Activated CD8-positive, alpha-beta memory T cell treated with anti-CD3 and anti-CD28 coated beads for 1 hour (primary cell): ENCODE measurements at places on chromosomes 5 and 9.

DNA sequence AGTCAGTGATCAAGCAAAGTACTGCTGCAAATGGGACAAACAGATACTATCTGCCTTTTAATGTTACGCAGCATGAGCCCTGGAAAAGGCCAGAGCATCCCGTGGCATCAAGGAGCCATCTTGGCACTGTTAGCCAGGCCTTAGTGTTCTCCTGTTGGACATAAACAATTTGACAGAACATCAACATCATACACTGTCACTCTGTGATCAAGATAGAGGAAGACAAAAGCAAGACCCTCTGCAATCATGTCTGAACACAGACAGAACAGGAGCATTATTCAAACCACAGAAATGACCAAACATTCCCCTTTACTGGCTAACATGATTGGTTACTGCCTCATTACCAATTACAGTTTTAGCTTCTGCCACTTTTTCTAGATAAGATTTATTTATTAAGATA, 21.2 kb upstream of the ROPN1L start:
- DNase-seq: no peak

GRCh38 chr5:35887321-35888100, 30.8 kb downstream of the IL7R start:
- DNase-seq: no peak

- no peak for DNase-seq
Measured at GRCh38 chr9:123584202-123585176, 228.5 kb downstream of the CRB2 start.

DNA sequence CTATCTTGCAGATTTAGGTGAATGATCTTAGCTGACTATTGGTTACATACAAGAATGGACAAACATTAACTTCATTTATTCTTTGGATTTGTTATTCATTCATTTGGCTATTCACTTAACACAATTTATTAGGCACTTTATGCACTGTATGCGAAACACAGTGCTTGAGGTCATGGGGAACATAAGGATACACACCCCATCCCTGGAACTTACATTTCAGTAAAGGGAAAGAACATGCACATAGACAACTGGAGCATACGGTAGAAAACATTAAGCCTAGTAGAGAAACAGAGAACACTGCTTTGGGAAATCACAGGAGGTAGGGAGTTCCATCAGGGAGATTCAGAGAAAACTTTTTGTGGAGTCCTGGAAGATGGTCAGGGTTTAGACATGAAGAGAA, 22.2 kb downstream of the LIX1 start:
- DNase-seq: no peak

GRCh38 chr9:79360387-79361347, 211.1 kb upstream of the TLE4 start:
- DNase-seq: no peak

GRCh38 chr5:135251093-135251492, 147.9 kb downstream of the MACROH2A1 start:
- no peak for DNase-seq

DNA sequence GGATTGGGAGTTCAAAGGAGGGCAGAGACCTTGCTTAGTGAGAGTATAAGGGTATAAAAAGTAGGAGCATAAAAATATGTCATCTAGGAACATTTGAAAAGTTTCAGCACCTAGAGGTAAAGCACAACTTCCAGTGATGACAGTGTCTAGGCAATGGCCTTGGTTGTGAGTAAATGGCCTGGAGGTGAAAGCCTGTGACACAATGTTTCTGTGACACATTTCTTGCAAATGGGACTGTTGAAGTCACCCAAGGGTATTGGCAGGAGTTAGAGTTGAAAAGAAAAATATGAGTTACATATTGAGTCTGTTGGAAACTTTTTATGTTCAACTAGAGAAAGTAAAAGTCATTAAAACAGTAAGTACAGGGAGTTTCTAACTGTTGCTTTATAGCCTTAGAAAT, 14.8 kb downstream of the C5orf47 start:
- DNase-seq: no peak

DNA sequence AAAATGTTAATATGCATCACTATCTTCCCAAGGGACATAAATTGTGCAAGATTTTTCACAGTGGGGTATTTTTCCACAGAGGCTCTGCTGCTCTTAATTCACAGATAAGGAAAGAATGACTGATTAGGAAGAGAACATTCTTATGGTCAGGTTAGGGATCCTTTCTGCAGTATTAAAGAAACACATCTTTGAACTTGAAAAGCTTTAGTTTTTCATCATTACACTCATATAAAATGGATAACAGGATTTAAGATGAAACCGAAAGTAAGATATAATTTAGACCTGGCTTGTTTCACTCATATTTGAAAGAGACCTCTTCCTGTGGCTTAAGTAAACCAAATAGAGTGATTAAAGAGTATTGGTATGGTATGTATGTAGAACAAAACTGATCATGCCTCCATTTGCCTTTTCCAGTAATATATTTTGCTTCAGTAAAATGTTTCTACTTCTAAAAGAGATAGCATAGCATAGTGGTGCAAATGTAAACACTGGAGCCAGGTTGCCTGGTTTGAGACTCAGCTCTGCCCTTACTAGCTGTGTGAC, 160.0 kb downstream of the PRR16 start:
- DNase-seq: no peak

DNA sequence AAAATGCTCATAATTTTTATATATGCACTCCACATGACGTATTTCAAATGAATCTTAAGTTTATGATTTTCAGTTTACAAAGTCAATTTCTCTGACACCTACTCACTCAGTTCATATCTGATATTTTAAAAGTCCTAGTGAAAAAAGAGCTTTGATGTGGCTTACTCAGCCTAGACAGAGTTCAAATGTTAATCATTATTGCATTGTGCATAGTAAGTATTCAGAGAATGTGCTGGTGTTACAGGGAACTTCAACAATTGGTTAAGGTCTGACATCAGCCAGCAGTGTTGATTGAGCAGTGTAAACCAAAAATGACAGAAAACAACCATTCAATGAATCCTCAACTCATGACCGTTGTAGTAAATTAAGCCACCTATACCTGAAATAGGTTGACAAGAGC, 147.2 kb upstream of the LHFPL2 start:
- DNase-seq: no peak

DNA sequence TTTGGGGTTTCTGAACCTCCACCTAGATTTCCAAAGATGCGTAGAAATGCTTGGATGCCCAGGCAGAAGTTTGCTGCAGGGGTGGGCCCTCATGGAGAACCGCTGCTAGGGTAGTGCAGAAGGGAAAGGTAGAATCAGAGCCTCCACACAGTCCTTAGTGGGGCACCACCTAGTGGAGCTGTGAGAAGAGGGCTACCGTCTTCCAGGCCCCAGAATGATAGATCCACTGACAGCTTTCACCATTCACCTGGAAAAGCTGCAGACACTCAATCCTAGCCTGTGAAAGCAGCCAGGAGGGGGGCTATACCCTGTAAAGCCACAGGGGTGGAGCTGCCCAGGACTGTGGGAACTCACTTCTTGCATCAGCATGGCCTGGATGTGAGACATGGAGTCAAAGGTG, 13.3 kb upstream of the HSDL2 start:
- DNase-seq: no peak
